ENCODE measurements at places on chromosomes 5 and 9.
A peak's percentile ranks its signal among the peaks of the same experiment; 100 is the strongest.

- DNase-seq, result no peak
Measured at GRCh38 chr9:131473891-131474290, 28.8 kb upstream of the POMT1 start.

GRCh38 chr9:14730461-14730898, 7.9 kb upstream of the CER1 start:
- DNase-seq, result no peak

- no peak for DNase-seq
Measured at GRCh38 chr5:135154961-135155360, 120.9 kb upstream of the PITX1 start.

DNA sequence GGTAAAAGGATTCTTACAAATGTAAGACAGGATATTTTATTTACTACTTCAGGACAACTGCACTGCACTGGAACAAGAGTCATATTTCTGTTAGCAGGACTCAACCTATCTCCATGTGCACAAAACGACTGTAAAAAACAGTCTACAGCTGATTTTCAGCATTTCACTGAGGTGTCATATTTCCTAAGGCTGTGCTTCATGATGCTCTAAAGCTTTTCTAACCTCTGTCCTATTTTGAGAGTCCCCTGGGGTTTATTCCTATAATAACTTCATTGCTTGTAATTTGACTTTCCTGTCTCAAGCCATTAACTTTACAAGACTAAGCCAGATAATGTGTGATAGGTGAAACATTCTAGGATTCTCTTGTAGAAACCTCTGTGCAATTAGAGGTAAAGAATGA, 472.3 kb downstream of the HINT1 start:
- DNase-seq, result no peak

DNA sequence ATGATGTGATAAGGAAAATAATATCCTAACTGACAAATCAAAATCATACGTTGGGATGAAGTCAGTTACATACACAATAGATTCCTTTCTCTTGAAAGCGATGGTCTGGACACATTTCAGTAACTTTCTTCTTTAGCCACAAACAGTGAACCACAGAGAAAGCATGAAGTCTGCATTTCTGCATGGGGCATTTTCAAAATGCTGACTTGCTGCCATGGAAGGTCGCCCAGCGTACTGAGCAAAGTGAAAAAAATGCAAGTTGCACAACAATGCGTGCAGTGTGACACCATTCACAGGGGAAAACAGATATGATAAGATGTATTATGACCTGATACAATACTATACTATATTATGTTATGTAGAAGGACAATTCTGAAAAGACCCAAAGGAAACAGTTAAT, 146.3 kb downstream of the SNX18 start:
- no peak for DNase-seq

DNA sequence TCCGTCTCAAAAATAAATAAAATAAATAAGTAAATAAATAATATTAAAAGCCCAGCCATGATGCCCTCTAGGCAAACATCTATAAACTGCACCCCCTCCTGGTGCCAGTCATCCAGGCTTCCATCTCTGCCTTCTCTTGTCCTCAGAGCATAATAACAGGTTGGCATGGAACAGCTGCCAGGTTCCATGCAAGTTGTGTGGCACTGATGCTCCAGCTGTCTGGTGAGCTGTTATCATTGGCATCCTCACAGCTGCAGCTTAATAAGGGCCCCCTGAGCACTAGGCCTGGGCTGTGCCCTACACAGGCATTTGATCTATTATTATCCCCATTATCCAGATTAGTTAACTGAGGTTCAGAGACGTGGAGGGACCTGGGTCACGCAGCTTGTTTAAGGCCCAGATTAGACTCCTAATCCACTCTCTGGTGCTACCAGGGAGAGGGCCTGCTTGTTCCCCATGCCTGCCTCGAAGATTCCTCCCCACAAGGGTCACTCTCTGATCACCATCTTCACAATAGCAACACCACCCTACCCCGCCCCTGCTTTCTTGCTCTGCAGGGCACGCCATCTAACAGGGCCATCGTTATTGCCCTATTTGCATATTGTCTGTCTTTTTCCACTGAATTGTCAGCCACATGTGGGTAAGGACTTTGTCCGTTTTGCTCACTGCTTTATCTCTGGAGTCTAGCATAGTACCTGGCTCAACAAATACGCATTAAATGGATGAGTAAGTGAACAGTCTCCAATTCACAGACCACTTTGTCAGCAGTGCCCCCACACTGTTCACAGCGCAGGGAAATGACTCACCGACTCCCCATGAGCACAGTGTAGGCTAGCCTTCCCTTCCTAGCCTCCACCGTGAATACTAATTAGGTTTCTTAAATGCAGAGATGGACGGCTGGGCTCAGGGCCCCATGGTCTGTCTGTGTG, 1.5 kb upstream of the DNM1 start:
- DNase-seq, result no peak

GRCh38 chr5:127311349-127311748, 20.8 kb downstream of the MEGF10 start:
- DNase-seq, result no peak

DNA sequence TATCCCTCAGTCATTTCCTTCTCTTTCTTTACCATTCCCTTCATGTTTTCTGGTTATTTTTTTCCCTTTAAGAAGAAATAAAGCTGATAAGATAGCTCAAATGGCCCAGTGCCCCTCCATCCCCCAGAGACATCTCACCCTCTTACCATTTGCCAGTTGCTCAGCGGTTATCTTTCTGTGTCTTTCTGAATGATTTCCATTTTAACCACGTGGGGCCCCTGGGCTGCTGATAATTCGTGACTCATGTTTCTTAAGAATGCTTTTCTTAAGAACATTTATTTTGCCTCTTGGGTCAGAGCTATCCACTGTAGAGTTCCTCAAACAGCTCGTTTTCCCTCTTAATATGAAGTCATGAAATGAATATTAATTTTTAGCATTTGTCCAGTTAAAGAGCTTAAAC, 147.8 kb downstream of the MAST4 start:
- DNase-seq, result no peak

DNA sequence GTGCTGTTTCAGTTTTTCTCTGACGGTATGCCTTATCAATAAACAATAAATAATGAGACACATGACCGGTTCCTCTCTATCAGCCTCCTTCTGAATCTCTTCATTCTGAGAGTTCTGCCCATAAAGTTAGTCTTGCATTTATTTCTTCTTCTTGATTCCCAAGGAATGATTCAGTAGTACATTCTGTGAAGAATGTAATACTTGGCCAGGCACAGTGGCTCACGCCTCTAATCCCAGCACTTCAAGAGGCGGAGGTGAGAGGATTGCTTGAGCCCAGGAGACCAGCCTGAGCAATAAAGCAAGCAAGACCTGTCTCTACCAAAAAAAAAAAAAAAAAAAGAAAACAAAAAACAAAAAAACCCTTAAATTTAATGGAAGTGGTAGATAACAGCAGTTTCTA, 53.9 kb downstream of the PAM start:
- DNase-seq, result no peak

GRCh38 chr5:151315998-151316597, 12.5 kb upstream of the SLC36A3 start:
- peak; percentile 60 for DNase-seq

DNA sequence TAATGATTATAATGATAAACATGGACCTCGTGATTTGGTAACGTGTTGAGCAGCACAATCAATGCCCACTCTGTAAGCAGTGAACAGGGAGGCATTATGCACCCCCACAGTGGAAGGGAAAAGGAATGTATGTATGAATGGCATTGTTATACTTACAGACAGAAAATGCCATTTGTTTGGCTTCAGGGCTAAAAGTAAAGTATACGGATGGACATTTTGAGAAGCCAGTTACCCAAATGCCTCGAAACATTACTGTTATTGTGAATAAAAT, 260.2 kb upstream of the PPP1R2B start:
- DNase-seq, result no peak

GRCh38 chr5:87347272-87347671, 65.5 kb downstream of the CCNH start:
- no peak for DNase-seq

DNA sequence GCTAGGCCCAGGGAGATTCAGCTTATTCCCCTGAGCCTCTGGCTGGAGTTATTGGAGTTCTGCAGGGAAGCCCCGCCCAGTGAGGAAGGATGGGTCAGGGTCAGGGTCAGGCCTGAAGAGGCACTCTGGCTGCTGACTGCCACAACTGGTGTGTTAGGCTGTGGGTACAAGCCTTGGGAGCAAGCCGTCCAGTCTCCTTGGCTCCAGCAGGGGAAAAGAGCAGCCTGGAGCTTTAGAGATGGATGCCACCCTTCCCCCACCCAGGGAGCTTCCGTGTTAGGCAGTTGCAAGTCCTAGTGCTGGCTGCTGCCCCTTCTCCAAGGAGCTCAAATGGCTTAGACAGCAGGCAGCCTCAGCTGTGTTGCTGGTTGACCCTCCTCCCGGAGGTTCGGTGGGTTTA, 34.4 kb upstream of the TAF11L2 start:
- DNase-seq, result no peak

GRCh38 chr5:98402130-98402529, 371.3 kb upstream of the RGMB start:
- no peak for DNase-seq
